ENCODE measurements at places on chromosomes 11 and 22.

DNA sequence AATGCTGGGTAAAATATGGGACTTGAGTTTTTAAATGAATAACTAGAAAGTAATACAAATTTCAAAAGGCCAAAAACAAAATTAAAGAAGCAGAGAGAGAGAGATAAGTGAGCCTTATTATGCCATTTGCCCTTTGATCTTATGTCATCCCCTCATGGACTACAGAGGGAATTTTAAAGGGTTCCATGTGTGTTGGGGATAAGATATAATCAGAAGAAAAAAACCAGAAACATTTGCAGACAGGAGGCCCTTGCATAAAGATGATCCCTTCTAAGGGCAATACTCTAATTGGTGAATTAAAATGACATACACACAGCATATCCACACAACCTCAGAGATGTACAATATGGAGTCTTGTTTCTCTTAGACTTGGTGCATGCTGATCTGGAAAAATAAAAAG lies 406.6 kb upstream of the LARGE1 start:
- DNase-seq, result no peak

- DNase-seq, result no peak
Measured at GRCh38 chr11:103079833-103080232, 12.1 kb downstream of the DCUN1D5 start.

DNA sequence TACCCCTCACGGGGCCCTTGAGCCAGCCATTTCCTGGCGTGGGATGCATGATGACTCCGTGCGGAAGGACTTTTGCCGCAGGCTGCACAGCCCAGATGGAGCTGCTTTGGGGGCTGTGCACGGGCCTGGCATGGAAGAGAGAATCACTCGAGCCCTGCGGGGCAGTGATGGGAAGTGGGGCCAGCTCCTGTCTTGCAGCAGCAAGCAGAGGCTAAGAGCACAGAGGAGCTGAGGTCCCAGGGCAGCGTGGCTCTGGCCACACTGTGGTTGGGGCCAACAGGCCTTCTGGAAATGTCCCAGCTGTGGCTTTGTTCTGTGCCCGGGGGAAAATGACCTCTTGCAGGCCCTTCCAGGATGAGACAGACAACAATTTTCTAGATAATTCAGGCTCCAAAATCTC lies 92.7 kb upstream of the TIMP3 start:
- DNase-seq, result no peak

- DNase-seq, result no peak
Measured at GRCh38 chr22:35538801-35539321, 1.8 kb upstream of the RASD2 start.

GRCh38 chr22:31244046-31244942 lies 32.2 kb downstream of the LIMK2 start:
- DNase-seq, result no peak

- DNase-seq, result no peak
Measured at GRCh38 chr22:42977569-42977968, 37.4 kb downstream of the PACSIN2 start.

DNA sequence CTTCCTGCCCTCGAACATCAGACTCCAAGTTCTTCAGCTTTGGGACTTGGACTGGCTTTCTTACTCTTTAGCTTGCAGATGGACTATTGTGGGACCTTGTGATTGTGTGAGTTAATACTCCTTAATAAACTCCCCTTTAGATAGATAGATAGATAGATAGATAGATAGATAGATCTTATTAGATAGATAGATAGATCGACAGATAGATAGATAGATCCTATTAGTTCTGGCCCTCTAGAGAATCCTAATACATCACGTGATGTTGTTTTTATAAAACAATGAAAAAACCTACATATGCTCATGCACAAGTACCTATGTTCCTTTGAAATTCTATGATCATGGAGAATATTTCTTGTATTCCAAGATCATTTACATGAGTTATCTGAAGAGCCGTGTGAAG lies 23.9 kb downstream of the APOBEC3H start:
- no peak for DNase-seq

GRCh38 chr11:66840317-66841091 lies 2.7 kb upstream of the RCE1 start:
- DNase-seq, result no peak

DNA sequence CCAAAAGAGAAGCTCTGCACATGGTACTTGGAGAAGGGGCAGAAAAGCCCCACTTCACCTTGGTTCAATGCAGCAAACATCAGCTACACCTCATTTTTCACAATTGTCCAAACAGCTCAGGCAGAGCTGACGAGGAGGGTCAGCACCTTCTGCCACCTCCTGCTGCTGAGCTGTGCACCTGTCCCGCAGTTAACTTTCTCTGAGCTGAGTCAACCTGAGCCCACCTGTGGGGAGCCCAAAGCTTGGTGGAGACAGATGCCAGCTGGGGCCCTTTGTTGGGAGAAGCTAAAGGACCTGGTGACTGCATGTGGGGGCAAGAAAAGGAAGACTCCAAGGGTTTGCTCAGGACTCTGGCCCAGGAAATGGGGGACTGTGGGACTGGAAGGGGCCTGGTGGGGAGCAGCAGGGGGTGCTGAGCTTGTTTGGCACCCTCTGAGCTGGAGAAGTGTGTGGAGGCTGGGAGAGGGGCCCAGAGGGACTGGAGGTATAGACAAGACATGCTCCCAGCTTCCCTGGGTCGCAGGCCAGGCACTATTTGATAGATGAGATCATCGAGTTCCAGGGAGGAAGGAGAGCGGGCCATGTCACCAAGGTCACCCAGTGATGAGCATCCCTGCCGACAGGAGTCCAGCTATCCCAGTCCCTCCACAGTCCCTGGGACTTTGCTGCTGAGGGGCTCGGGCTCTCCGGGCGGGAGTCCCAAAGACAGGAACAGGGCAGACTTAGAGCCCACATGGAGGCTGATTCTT lies 53.5 kb downstream of the KCNJ4 start:
- DNase-seq, result no peak

DNA sequence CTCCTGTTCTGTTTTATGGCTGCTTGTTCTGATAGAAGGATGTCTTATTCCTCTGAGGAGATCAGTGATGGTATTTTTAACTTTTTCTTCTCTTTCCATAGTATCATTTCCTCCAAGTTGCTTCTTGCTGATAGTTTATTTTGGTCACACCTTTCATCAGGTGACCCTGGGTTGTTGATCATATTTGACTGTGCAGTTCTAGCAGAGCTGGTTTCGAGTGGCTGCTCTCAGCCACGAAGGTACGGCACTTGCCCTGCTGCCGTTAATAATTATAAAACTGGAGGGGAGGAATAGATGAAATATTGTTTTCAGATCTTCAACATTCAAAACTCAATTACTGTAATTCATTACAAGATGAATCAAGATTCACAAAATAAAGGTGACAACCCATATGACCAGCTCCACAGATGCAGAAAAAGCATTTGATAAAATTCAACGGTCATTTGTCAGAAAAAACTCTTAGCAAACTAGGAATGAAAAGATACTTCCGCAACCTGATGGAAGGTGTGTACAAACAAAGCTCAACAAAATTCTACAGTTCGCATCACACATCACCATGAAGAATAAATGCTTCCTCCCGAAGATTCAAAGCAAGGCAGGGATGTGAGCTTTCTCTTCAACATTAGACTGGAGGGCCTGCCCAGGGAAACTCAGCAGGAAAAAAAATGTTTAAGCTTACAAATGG lies 59.2 kb upstream of the RTL6 start:
- DNase-seq, result no peak

DNA sequence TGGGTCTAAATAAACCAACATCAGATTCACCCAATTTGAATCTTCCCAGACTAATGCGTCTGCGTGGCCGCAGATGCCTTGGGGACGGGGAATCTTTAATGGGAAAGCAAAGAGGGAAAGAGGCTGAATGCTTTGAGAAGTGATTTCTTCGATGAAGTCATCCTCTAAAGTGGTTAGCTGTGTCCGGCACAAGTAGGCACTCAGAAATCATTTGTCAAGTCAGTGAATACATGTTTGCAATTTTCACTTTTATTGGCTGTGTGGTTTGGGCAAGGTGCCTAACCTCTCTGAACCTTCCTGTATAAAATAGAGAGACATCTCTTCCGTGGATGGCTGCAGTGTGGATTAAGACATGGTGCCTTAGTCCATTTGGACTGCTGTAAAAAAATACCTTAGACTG lies 19.7 kb upstream of the IFT27 start:
- DNase-seq, result no peak

Measured in stimulated activated naive CD4-positive, alpha-beta T cell (primary cell).